ENCODE measurements at places on chromosomes 7 and 10.
A peak's percentile ranks its signal among the peaks of the same experiment; 100 is the strongest.

GRCh38 chr7:27890205-27890849, 150.4 kb downstream of the TAX1BP1 start:
- no peak for DNase-seq

GRCh38 chr7:148941598-148942275, 57.6 kb upstream of the EZH2 start:
- DNase-seq, result peak; percentile 89

- DNase-seq, result no peak
These were observed 84.9 kb upstream of the TCERG1L start for GRCh38 chr10:131396121-131397050.

GRCh38 chr7:133784486-133785001, 342.6 kb upstream of the LRGUK start:
- no peak for DNase-seq

DNA sequence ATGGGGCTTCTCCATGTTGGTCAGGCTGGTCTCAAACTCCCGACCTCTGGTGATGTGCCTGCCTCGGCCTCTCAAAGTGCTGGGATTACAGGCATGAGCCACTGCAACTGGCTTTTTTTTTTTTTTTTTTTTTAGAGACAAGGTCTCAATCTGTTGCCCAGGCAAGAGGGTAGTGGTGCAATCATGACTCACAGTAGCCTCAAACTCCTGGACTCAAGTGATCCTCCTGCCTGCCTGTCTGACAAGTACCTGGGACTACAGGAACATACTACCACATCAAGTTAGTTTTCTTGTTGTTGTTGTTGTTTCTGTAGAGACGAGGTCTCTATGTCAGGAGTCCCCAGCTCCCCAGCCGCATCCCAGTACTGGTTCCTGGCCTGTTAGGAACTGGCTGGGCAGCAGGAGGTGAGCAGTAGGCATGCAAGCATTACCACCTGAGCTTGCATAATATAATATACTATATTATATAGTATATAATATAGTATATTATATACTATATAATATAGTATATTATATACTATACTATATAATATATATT, 55.7 kb downstream of the TPK1 start:
- no peak for DNase-seq

DNA sequence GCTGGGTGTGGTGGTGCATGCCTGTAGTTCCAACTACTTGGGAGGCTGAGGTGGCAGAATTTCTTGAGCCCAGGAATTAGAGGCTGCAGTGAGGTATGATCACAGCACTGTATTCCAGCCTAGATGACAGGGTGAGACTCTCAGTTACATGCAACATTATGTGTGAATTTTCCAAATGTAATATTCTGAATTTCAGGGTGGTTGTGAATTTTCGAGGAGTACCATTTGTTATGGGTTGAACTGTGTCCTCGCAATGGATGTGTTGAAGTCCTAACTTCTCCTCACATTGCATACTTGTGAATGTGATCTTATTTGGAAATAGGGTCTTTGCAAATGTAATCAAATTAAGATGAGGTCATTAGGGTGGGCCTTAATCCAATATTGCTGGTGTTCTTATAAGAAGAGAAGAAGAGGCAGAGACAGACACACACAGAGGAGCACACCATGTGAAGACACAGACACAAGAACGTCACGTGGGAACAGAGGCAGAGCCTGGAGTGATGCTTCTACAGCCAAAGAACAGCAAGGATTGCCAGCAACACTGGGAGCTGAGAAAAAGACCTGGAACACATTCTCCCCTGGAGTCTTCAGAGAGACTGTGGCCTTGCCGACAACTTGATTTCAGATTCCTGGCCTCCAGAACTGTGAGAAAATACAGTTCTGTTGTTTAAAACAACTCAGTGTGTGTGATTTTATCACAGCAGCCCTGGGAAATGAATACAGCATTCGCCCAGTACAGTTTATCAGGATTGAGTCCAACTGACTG, 91.9 kb downstream of the ZNF783 start:
- no peak for DNase-seq

- no peak for DNase-seq
These were observed 37.1 kb downstream of the EBLN1 start for GRCh38 chr10:22180724-22181123.

DNA sequence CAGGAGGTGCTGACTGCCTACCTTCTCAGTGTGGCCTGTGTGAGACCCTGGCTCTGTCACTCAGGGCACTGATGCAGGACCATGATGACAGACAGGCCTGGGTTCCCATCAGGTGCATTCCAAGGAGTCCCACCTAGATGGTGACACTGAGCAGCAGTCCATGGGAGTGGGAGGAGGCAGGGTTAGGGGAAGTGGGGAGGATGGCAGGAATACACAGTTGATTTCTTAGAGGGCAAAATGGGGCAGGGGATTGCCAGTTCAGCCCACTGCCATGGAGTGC, 155.0 kb downstream of the SH3PXD2A start:
- no peak for DNase-seq

DNA sequence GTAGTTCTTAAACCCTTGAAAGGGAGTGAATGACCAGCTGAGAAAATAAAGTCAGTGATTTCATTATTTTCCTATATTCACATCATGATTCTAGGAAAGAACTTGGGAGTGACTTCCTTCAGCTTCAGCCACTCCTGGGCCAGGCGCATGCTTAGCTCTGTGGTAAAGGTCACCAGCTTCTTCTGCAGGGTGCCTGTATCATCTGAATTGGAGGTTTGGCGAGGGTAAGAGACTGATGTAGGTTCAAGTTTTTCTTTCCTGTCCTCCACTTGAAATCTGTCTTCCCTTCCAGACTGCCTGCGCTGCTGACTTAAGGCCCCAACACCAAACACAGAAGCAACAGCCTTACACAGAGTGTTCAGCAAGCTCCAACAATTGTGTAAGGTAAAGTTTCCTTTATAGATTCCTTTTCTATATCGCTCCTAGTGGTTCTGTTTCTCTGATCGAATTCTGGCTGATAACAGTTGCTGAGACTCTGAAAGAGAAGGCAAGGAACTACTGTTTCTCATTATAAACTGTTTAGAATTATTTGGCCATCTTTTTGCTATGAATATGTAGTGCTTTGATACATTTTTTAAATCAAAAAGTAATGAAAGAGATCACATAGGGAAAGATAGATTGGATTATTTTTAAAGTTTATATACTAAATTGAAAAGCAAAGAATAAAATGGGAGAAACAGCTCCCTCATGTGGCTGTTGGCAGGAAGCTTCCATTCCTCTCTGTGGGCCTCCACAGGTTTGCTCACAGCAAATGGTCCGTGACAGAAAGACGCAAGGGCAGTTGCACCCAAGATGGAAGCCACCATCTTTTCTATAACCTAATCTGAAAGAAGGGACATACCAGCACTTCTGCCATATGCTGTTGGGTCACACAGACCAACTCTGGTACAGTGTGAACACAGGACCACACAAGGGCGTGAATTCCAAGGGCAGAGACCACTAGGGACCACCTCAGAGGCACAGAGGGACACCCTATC, 14.0 kb downstream of the GATAD1 start:
- DNase-seq, result no peak

- DNase-seq, result no peak
These were observed 61.8 kb downstream of the PTPRN2 start for GRCh38 chr7:158525648-158526484.

GRCh38 chr10:35216303-35216905, 89.8 kb downstream of the CREM start:
- DNase-seq, result no peak

DNA sequence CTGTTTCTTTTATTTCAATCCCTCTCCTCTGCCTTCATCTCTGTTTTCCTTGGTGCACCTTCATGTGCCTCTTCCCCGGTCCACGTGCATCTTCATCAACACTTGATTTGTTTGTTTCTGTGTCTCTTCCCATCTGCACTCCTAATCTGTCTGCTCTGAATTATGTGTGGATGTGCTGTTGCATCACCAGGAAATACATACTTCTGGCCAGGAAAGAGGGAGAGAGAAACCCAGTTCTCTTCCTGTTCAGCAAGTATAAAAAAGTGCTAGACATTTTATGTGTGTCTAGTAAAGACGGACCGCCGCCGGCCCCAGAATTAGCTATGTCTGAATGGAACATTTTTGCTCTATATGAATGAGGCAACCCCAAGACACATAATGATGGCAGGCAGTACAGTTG, 93.8 kb downstream of the CALD1 start:
- no peak for DNase-seq

DNA sequence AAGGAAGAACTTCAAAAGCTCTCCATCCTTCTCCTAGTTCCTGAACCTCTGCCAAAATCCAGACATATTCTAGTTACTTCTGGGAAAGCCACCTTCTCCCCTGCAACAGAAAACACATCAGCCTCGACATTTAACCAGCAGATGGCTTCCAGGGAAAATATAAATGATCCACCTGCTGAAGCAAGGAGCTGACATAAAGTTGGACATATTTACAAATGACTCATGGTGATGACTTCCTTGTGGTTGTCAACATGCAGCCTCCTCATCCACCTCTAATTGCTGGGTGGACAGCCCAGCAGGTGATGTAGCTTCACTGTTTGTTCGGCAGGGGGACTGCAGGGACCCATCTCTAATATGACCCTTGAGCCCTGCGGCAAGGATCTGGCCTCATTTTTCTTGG, 266.0 kb downstream of the C7orf25 start:
- DNase-seq, result no peak

- DNase-seq, result no peak
These were observed 10.1 kb downstream of the KCNIP2 start for GRCh38 chr10:101833466-101833865.

GRCh38 chr7:151796091-151796870, 80.6 kb downstream of the PRKAG2 start:
- no peak for DNase-seq

- DNase-seq, result no peak
These were observed 160.2 kb downstream of the JAZF1 start for GRCh38 chr7:28020302-28020940.

- no peak for DNase-seq
These were observed 1.0 kb downstream of the URGCP start for GRCh38 chr7:43905209-43905946.

- no peak for DNase-seq
These were observed 185.3 kb downstream of the WDR11 start for GRCh38 chr10:121036431-121036830.

DNA sequence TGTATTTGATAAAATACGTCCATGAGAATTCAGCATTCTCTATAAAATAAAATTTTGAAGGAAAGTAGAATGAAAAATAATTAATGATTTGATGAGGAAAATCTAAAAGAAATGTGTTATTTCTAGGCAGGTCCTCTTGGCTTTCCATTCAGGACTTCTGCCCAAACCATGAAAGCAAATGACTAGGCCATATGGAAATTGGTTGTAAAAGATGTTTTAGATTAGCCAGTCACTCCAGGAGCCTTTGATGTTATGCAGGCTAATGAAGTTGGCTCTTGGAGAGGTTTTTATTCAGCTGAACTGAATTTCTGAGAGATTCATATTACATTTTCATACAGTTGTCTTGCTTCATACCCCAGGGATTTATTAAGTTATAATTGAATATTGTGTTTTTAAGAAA, 452.8 kb downstream of the SDK1 start:
- DNase-seq, result no peak

GRCh38 chr7:54860003-54860775, 101.2 kb upstream of the SEC61G start:
- no peak for DNase-seq

DNA sequence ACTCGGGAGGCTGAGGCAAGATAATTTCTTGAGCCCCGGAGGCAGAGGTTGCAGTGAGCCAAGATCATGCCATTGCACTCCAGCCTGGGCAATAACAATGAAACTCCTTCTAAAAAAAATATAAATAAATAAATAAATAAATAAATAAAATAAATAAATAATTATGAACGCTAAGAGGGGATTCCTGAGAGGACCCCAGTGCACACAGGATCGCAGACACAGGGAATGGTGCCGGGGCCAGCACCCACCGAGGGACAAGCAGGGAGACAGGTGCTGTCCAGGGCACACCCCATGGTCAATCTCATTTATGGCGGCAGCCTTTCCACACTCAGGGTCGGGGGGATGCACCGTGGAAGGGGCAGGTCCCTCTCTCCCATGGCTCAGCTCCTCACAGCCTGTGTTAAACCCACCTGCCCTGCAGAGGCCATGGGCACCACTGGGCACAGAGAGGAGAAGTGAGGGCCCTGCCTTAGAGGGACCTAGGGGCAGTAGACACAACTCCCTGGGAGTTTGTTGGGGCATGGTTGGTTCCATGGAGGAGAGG, 2.2 kb upstream of the RAMP3 start:
- DNase-seq, result no peak

- DNase-seq, result no peak
These were observed 30.3 kb upstream of the CCSER2 start for GRCh38 chr10:84298057-84298456.

GRCh38 chr10:128540128-128540762, 414.0 kb upstream of the MKI67 start:
- no peak for DNase-seq

GRCh38 chr7:135386776-135387175, 123.1 kb downstream of the CNOT4 start:
- DNase-seq, result no peak

DNA sequence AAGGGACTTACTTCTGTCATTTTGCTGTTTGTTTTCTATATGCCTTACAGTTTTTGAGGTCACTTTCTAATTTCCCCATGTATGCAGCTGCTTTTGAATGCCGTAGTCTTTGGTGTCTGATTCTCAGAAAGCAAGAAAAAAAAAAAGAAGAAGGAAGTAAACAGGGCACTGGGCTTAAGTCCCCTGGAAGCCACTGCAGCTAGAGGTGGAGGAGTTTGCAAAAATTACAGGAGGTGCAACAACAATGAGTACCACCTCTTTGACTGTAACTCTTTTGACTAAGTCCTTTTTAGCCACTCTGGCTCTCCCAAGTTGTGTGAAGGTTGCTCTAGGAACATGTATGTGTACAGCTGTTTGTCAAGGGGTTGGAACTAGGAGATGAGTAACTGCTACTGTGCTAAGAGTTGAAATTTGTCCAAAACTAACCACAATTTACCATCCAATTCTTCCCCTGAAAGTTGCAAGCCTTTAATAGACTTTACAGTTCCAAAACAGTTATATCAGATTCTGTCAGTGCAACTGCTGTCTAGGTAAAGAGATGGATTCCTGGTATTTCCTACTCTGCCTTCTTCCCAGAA, 588.0 kb upstream of the LRRN3 start:
- no peak for DNase-seq

- no peak for DNase-seq
These were observed 395.1 kb downstream of the SDK1 start for GRCh38 chr7:3696113-3696512.

DNA sequence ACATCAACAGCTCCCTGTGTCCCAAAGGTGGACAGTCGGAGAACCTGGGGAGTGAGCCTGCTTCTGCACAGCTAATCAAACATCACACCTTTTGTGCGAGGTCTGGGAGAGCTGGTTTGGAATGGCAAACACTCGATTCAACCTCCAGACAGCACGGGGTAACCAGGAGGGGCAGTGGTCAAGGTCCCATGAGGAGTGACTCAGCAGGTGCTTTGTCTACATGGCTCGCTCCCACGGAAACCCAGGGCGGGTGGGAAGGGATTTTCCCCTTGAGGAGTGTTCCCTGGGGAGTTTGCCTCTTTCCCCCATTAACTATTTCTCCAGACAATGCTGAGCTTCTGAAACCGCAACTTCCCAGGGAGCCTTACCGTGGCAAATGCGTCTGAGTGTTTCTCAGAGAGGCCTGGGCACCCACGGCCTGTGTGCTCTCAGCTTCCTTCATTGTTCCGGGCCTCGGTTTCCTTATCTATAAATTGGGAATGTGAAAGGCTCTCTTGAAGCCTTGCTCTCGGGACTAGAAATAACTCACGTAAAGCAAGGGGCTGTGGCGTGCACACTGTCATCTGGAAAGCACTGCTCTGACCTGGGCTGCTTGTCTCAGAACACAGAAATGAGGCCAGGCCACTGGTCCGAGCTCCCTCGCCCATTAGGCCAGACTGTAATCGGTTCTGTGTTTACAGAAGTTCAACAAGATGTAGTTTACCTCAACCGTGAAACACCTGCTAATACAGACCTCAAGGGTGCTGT, 14.0 kb upstream of the GTPBP4 start:
- no peak for DNase-seq

All from osteocyte (in vitro differentiated cells).